Stimulated activated CD4-positive, alpha-beta T cell treated with anti-CD3 and anti-CD28 coated beads, Interleukin-1b, Interleukin-23, amount 100 ng/mL, for 4 hours (primary cell): ENCODE measurements at places on chromosomes 5 and 9.

GRCh38 chr5:52997424-52997823 is 8.3 kb downstream of the ITGA2 start:
- DNase-seq: no peak

- DNase-seq: no peak
Measured at GRCh38 chr5:17340819-17341218, 123.4 kb downstream of the BASP1 start.

DNA sequence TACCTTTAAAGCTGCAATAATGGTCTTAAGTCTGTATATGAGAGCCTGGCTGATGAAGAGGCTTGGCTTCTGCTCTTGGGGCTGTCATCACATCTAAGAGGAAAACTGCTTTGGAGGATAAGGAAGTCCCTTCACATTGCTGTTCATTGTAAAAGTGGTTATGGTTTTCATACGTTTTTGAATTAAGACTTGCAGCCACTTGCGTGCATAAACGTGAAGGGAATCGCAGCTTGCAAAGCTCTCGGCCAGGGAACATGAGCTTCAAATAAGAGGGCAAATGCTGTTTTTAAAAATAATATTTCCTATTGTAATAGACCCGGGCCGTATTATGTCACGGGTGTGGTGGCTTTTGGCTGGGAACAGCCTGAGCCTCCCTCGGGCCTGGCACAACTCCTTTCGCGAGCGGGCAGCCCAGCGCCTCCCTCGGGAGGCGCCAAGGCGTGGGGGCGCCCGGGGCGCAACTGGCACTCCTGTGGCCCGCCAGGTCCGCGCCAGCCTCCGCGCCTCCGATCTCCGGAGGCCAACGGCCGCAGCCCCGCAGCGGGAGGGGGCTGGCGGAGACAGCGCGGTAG is 538 bp upstream of the ARHGEF28 start:
- DNase-seq: no peak

DNA sequence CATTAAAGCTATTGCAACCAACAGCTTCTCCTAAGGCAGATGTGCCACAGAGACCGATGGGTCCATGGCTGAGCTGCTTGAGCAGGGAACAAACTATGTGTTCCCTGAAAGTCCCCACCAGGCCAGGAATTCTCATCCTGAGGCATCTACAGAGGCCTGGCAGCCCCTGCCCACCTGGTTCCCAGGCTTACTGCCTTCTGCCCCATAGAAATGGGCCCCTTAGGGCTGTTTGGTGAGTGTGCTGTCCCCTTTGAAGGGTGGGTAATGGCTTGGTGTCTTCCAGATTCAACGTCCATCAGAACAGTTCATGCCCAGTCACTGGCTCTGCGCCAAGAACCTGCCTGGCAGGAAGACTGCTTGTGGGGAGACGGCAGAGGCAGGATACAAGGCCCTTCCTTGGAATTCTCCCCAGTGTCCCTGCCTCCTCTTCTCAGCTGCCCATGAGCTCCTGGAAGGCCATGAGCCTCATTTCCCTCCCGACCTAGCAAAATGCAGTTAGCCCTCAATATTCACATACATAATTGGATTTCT is 3.8 kb upstream of the COL27A1 start:
- DNase-seq: no peak

DNA sequence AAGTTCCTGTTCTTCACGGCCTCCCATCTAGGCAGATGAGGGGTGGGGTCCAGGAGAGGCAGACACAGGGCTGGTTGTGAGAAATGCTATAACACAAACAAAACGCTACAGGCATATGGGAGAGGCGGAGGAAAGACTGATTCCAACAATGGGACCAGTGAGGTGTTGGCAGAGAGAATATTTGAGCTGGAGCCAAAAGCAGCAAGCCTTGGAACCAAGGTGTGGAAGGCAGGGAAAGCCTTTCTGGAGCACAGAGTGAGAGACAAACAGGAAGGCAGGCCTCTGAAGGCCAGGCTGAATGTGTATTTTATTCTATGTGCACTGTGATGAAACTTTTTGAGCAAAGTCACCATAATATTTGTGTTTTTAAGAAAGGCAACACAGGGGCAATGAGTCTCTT is 2.9 kb downstream of the ATPSCKMT start:
- no peak for DNase-seq

GRCh38 chr9:76085596-76085995 is 195.1 kb downstream of the PCSK5 start:
- DNase-seq: no peak

DNA sequence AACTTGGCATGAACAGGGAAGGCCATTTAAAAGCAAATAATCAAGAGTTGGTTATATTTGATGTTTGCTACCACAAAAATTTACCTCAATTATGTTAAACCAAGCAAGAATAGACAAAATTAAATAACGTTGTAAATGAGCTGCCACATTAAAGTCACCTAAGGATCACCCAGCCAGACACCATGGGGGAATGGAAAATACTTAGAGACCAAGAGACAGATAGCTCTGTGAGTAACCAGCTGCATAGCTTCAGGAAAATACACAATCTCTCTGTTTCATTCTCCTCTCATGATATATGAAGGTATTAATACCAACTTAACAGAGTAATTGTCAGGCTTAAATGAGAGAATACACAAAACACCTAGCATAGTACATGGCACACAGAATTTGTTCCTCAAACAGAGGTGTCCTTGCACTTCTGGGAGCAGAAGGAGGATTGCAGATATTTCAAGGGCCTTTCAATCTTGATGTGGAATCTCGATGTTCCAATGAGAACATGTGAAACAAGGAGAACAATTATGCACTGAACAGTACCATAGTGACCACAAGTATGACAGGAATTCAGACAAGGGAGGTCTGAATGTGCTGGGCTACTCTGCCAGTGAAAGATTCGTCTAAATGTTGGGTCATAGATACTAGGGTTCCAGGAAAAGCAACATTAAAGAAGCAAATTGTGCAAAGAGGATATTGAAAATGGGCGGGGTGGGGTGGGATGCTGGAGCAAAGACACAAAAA is 18.6 kb downstream of the JAKMIP2 start:
- DNase-seq: no peak

DNA sequence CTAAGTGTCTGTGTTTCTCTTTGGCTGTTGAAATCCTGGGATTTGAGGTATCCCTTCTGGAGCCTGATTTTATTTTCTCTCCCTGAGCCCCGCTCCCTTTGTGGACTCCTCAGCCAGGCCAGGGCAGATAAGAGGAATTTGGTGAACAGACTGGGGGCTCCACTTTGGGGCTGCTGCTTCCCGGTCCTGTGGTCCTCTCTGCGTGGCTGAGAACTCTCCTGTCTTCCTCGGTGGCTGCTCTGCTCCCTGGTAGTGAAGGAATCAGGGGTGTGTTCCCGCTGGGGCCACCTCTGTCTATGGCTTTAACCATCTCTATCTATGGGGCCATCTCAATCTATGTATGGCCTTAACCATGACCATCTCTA is 71.7 kb upstream of the SH3PXD2B start:
- DNase-seq: no peak

- no peak for DNase-seq
Measured at GRCh38 chr9:129995409-129996160, 47.4 kb downstream of the FNBP1 start.

DNA sequence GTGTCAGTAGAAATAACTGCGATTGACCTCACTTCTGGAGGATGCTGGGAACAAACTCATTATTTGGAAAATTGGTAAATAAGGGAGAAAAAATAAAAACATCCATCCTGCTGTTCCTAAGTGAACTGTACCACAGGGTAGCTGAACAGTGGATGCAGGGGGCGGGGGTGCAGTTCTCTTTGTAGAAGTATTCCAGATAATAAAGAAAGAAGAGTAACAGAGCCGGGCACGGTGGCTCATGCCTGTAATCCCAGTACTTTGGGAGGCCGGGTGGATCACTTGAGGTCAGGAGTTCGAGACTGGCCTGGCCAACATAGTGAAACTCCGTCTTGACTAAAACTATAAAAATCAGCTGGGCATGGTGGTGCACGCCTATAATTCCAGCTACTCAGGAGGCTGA is 132.1 kb downstream of the COL23A1 start:
- no peak for DNase-seq
